HAP-1 (cell line): ENCODE measurements at places on chromosomes 7 and 10.

DNA sequence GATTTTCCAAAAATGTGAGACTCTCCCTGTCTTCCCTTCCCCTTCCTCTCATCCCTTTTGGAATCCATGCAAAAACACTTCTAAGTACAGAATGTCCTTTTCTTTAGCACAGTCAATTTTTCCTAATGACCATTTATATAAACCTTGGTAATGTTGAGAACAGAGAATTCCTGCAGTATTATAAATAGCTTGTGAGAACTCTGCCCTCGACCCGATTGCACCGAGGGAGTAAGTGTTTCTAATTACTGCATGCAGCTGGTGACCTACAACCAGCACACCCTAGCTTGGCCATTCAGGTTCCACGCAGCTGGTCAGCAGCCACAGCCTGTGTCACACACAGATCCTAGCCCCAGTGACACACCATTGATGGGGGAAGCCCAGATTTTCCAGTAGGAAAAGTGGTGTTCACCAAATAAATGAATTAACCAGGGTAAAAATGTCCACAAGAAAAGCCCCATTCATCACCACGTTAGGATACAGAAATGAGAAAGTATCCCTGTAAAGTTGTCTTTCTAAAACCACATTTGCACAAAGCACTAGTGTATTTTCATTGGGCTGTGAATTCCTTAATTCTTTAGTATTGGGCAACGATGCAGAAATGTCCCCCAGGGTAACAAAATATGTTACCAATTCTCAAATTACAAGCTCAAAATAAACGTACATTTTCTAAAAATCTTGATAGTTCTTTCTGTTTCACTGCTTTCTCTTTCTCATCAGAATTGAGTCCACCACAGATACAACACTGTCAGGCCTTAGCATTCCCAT lies 499.0 kb upstream of the KLF6 start:
- no peak for DNase-seq

- no peak for DNase-seq
Measured at GRCh38 chr10:126880926-126881325, 24.3 kb upstream of the DOCK1 start.

DNA sequence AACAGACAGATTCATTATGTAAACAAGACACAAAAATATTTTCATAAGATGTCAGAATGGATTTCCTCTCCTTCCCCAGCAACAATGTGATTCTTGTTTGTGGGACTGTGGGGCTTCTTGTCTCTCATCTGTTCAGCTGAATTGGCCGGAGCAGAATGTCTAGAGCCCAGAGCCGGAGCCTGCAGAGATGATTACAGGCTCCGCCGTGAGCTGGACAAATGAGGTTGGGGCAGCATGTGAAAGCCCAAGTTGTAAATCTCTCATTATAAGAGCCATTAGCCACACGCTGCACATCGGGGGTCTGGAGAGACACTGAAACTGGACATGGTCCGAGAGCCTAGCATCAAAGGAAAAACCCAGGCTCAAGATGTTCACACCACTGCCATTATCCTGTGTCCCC lies 137.0 kb upstream of the ADAM12 start:
- DNase-seq, result no peak

DNA sequence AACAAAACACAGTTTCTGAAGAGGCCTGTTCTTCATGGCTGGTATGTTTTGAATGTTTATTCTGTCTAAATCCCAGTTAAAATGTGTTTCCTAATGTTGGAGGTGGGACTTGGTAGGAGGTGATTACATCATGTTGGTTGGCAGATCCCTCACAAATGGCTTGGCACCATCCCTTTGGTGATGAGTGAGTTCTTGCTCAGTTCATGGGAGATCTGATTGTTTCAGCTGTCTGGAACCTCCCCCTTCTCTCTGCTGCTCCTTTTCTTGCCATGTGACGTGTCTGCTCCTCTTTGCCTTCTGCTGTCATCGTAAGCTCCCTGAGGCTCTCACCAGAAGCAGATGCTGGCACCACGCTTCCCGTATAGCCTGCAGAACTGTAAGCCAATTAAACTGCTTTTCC lies 383.6 kb upstream of the TPK1 start:
- no peak for DNase-seq

- no peak for DNase-seq
Measured at GRCh38 chr10:24240041-24240751, 31.3 kb downstream of the KIAA1217 start.

DNA sequence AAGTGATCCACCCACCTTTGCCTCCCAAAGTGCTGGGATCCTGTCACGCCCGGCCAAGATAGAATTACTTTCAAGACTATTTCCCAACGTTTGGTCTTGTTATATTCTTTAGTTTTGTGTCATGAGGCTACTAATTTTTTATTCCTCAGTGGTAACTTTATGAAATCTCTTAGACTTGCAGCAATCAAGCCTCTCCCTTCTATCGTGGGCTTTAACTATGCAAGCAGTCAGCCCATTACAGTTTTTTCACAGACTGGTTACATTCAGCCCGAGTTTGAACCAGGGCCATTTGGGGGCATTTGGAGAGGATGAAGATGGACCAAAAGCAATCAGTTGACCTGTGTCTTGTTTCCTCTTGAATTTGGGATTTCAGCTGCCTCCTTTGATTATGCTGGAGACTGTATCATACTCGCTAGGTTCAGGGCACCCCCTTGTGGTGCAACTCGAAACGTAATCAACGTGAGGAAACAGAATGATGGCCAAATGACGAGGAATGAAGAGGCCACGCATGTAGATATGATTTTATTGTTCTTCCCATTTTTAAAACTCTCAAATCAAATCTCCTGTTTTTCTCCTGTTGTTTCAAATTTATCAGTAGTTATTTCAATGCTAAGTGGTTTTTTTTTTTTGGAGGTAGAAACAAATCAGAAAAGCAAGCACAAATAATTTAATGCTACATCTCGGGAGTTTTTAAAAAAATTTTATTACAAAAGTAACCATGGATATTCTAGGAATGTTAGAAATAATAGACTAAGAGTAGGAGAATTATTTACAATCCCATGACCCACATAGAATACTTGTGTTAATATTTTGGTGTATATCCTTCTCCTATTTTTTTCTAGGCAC lies 151.6 kb downstream of the KIAA1217 start:
- peak; percentile 72 for DNase-seq

- DNase-seq, result no peak
Measured at GRCh38 chr10:69884024-69884367, 82.3 kb downstream of the COL13A1 start.

DNA sequence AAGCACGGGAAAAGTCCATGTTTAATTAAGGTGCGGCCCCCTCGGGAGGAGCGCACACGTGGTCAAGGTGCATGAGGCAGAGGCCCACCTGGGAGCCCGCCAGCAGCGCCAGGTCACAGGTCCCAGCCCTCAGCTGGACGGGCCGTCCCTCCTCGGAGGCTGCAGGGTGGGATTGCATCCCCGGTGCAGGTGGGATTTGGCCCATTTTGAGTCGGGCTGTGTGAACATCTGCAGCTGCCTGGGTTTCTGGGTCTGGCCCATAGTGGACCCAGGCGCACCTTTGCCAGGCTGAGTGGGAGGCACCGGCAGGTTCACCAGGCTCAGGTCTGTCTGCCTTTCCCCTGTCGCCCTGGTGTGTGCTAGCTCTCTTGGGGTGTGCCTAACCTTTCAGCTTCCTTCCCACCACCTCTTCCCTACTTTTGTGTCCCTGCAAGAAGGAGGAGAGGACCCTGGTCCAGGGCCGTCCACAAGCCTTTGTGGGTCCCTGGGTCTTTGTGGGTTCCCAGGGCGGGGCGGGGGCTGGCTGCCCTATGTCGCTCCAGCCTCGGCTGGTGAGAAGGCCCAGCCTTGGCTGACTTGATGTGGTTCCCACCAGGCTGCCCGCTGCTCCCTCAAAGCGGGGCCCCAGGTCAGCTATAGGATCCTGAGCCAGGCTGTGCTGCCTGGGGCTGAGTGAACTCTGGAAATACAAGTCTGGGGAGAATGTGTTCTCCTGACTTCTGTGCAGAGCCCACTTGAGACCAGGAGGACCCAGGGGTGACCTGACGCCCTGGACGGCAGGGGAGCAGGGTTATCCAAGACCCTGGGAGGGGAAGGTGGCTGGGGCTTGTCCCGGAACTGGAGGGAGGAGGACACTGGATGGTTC lies 186.7 kb upstream of the SHH start:
- no peak for DNase-seq

- DNase-seq, result no peak
Measured at GRCh38 chr7:44348851-44349781, 23.7 kb upstream of the CAMK2B start.

DNA sequence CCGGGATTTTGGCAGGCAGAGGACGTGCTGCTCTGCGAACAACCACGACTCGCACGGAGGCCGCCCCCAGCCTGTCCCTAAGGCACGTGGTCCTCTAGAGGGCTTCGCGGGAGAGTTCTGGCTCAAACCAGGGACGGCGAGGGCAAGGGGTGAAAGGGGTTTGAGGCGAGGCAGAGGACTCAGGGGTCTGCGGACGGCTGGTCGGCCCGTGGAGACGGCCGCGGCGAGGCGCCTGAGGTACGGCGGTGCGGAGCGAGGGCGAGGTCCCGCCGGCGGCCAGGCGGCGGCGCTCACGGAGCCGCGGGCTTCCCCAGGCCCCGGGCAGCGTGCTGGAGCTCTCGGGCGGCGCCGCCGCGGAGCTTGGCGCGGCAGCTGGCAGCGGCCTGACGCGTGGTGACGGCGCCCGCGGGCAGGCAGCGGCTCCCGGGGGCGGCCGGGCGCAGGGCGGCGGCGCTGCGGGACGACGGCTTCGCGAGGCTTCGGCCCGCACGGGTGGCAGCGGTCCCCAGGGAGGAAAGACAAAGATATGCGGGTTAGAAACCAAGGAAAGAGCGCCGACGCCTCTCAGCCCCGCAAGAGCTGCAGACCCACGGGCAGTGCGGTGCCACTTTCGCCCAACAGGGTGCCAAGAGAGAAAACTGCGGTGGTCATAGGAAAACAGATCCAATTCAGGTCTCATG lies 44.8 kb downstream of the ZNF800 start:
- peak; percentile 60 for DNase-seq

DNA sequence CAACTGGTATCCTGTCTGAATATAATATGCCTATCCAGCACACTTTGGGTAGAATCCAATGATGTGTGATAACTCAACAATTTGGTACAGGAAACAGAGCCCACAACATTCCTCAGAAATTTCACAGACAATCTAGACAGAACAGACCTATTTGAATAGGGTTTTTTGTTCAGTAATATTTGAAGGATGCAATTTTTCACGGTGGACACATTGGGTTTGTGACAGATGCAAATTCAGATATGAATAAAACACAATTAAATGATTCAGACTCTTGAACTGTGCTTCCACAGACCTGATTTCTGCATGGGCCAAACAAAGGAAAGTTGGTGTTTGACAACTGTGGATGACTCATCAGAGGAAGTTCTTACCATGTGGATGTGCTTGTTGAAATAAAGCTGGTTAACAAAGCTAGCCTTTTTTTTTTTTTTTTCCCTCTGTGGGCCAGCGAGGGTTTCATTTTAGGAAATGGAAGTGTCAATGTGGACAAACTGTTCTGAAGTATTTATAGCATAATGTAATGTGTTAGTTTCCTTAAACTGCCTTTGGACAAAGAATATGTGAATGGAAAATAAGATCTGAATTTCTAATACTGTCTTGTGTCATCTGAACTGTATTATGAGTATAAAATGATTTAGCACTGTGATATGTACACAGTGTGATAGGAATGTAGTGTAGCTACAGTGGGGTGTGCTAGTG lies 43.2 kb upstream of the FAM133B start:
- DNase-seq, result peak; percentile 34
